ENCODE measurements at places on chromosomes 11 and 22.

DNA sequence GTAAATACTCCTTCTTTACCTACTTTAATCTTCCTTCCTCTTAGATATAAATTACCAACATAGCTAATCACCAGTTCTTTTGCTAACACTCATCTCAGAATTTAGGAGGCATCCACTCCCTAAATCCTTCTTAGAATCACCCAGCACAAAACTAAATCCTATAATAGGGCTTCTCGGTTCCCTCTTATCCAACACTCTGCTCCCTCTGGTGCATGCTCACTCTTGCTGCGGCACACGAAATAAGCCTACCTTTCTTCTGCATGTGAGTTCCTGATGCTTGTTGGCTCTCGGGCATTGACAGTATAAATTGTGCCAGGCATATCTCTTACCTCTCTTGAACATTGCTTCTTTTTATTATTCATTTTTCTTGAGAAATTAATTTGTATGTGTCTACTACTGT lies 61.0 kb downstream of the OR5AK2 start:
- DNase-seq = no peak

- no peak for DNase-seq
Observed at GRCh38 chr11:57164317-57164716, 17.4 kb upstream of the LRRC55 start.

DNA sequence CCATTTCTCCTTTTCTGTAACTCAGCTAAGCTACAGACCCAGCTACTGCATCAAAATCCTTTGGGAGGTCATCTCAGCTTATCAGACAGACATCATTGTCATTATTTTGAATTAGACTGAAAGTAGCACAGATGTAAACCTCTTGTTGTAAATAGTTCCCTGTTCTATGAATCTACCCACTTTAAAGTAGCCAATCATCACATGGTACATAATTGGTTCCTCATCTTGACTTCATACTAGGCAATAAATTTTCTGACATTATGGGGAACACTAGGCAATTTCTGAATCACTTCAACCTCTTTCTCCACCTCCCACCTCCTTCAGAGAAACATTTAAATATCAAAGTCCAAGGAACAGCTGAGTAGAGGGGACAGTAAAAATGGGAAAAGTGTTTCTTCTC lies 47.9 kb downstream of the MPPED2 start:
- DNase-seq = no peak

DNA sequence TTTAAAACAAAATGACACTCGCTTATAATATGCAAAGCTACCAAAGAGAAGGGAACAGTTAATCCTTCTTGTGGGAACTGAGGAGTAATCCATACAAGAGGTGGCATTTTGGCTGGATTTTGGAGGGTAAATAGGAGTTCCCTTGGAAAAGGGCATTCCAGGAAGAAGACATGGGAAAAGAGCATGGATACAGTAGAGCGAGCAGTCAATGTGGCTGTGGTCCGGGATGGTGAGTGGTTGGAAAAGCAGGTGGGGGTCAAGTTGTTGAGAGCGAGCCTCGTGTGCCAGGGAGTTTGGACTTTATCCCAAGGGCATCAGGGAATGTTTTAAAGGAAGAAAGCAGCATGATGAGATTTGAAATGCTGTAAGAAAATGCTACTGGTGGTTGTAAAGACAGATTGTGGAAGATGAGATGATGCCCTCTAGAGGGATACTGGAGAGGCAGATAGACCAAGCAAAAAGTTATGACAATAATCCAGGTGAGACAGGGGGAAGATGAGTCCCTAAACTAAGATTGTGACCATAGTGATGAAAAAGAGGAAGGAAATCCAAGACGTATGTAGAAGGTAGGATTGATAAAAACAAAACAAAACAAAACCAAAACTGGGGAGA lies 3.8 kb upstream of the MMP7 start:
- DNase-seq = no peak

DNA sequence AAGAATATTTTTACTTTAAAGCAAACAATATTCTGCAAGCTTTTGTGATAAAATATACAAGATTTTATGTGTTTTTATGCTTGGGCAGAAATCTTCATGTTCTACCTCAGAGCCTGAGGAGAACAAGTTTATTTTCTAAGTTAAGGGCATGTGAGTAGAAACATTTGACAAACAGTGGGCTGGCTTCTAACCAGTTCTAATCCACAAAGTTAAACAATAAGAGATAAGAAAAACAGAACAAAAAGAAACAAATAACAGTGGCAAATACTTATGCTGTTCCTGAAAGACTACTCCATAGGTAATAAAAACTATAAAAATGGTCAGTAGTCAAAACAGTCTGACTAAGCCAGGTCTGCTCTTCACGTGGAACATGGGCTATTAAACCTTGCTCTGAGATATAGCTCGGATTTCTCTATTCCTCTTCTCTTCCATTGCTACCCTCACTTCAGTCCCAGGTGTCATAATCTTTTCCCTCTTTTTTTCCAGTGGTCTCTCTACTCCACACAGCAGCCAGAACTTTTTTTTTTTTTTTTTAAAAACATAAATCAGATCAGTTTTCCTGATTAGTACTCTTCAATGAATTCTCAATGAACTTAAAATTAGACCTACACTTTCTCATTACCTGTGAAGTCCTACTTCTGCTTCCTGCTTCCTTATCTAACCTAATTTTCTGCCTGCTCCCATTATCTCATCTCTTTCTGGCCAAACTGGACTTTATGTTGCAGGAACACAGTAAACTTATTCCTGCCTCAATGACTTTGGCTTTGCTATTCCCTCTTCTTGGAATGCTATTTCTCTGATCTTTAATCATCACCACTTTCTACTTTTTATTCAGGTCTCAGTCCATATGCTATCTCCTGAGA lies 671.1 kb upstream of the CCDC90B start:
- DNase-seq = no peak

DNA sequence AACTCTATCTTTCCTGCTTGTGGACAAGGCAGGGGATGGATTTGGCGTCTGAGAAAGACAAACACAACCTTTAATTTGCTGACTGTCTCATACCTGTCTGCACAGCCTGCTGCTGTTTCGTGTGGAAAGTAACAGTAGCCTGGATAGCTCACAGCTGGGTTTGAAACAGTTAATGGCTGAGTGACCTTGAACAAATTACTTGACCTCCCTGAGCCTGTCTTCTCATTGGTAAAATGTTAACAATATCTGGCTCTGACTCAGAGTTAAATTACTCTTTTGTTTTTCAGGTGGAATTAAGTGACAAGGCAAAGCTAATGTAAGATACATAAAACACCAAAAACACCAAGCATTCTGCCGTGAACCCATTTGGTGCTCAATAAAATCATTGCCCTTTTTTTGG lies 41.1 kb upstream of the ADA2 start:
- no peak for DNase-seq

DNA sequence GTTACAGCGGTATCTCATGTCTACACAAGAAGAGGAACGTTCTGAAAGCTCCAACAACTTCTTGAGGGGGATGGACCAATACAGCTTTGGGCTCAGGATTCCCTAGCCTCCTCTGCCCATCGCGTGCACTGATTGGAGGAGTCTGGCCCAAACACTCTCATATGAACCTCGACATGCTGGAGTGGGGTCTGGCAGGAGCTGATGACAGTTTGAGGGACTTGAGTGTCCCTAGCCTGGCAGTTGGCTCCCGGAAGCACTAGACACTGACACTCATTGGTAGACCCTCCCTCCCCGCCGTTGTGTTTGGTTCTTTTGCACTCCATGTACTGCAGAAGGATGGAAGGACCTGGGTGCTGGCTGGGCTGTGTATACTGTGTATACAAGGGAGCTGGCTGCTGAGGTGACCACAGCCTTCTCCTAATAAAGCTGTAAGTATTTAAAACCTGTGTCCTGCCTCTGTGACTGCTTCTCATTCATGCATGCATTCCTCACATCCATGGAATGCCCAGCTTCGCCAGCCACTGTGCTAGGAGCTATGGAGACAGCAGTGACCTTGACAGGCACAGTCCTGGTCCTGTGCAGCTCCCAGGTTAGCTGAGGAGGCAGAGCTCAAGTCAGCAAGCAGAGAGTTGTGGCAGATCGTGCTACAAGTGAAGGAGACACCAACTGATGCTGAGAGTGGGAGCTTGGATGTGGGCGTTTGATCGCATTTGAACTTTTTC lies 27.9 kb downstream of the ADAMTS15 start:
- DNase-seq = no peak

DNA sequence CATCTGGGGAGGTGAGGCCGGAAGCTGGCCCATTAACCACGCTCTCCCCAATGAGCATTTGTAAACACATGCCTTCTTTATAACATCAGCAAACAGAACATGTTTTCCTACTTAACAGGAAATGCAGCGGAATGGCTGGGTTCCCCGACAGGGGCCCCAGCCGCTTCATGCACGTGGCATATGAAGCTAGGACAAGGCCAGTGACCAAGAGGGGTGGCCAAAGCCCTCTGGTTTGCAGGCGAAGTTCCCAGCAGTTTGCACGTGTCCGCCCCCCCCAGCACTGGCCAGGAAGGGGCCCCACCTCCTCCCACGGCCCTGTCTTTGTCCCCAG lies 38.7 kb upstream of the LINC01488 start:
- no peak for DNase-seq

DNA sequence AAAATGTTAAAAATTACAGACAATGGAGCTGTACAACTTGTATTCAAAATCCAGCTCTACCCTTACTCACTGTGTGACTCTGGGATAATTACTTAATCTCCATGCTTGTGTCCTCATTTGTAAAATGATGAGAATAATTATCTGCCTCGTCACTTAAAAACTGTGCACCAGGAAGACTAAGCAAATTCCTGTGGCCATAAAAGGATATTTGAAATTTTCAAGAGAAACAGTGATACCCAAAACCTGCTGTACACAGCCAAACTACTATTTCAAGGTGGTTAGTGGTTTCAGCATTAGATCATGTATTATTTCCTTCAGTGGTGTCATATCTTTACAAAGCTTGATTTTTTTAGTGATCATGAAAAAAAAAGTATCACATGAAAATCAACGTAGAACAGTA lies 136.9 kb downstream of the METTL15 start:
- DNase-seq = no peak

DNA sequence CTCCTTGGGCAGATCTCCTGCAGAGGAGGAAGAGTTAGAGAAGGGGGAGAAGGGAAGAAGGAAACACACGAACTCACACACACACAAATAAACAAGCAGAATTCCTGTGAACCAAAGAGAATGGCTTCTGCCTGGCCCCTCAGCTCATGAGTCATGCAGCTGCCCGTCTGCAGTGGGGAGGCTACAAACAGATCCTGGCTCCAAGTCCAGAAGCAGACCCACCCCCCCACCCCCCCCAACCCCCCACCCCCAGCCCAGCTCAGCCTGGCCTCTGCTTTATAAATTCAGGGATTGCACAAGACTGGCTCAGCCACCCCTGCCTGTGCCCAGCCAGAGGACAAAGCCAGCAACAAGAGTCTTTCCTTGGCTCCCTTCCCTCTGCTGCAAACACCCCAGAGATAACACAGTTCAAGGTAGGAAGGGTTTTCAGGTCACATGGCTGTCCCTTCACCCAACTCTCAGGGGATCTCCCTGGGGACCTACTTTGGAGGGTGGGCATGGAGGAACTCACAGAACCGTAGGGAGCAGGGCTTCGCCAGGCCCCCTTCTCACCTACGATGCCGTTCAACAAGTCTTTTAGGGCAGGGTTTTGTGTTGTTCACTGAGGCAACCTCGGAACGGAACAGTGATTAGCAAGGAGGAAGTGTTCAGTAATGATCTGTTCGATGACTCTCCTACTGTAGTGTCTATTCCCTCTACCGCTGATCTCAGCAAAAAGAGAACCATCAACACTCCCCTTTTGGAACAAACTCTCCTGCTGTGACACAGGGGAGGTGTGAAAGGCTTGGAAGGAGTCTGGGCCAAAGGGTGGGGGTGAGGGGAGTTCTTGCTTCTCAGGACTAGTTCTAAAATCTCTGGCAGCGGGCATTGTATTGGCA lies 35.5 kb downstream of the RPL27A start:
- DNase-seq = no peak

DNA sequence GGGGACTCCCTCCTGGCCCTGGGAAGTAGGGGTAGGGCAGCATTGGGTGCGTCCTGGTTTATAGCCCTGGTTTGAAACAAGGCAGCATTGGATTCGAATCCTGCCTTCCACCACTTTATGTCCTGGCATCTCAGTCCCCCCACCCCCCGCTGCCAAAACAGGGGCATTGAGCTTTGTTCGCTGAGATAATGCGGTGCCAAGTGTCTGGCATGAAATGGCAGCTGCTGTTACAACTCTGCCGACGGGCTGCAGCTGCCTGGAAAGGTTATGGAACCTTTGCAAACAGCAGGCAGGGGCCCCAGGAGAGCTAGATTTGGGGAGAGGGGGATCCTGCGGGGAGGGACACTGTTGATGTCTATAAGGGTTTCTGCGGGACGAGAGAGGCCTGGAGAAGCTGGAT lies 1.9 kb downstream of the TST start:
- DNase-seq = no peak

DNA sequence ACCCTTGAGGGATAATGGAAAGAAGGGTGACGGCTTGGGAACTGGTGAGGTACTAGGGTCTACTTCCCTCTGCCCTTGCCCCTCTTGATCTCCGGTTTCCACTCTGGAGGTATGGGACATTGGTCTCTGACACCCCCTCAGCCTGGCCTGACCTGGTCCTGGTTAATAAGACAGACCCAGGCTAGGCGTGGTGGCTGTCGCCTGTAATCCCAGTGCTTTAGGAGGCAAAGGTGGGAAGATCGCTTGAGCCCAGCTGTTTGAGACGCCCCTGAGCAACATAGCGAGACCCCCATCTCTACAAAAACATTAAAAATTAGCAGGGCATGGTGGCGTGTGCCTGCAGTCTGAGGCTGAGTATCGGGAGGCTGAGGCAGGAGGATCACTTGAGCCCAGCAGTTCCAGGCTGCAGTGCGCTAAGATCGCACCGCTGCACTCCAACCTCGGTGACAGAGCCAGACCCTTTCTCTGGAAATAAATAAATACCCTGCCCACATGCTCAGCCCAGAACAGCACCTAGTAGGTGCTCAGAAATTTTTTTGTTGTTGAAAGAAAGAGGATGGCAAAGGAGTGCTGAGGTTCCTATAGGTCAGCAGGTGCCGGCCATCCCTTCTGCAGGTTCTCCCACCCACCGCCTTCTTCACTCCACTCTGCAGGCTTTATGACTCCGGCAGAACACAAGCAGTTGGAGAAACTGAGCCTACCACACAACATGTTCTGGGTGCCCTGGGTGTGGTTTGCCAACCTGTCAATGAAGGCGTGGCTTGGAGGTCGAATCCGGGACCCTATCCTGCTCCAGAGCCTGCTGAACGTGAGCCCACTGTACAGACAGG lies 6.3 kb downstream of the BEST1 start:
- DNase-seq = no peak

DNA sequence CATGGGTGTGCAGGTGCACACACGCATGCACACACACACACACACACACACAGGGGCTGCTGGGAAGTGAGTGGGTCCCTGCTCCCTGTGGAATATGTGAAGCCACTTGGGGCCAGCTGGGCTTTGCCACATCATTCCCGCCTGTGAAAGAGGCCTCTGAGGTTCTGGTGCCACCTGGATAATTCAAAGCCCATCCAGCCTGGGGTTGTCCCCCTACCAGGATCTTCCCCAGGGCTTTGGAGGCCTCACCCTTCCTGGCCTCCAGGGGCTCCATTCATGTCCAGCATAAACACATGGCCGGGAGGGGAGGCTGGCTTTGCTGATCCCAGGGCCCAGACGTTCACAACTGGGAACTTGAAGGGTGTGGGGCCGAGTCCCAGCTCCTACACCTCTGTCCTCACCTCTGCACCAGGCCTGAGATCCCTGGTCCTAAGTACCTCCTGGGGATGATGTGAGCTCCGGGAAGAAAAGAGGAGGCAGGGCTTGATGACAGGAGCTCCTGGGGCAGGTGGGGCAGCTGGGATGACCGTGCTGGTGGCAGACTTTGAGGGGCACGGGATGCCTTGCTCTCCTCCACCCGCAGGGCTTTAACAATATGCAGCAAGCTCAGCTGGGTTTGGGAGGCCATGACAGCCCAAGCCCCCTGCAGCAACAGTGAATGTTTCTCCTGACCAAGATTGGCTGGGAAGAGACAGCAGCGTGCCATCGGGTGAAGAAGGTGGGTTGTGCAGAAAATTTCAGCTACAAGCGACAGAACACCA lies 14.2 kb downstream of the LINC01488 start:
- no peak for DNase-seq

Measured in stimulated activated CD4-positive, alpha-beta T cell treated with anti-CD3 and anti-CD28 coated beads, Interleukin-4, amount 100 ng/mL, for 1 hour (primary cell).